ENCODE measurements at places on chromosomes 1 and 21. TPM values are rescaled to one million over a fixed set of nuclear protein-coding genes. Genes with fewer than 3 reads are reported as not detected.

GRCh38 chr1:226404904-226405222, 3.0 kb downstream of the PARP1 start:
- DNase-seq = no peak

GRCh38 chr1:213521206-213521605, 466.6 kb upstream of the PROX1 start:
- no peak for DNase-seq

DNA sequence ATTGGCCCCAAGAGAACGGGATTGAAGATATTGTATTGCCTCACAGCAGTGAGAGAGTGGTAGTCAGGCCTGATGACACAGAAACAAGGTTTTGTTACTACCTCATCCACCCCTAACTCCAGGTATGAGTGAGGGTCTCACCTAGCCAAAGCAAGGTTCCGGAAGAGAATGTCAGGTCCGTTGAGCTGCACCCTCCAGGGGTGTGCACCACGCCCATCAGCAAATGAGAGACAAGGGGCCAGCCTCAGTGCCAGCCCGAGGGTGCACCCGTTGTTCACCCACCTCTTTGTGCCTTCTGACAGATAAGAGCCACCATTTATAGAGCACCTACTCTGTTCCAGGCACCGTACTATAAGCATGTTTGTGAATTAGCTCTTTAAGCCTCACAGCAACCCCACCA, 121.9 kb upstream of the IPO9 start:
- no peak for DNase-seq

DNA sequence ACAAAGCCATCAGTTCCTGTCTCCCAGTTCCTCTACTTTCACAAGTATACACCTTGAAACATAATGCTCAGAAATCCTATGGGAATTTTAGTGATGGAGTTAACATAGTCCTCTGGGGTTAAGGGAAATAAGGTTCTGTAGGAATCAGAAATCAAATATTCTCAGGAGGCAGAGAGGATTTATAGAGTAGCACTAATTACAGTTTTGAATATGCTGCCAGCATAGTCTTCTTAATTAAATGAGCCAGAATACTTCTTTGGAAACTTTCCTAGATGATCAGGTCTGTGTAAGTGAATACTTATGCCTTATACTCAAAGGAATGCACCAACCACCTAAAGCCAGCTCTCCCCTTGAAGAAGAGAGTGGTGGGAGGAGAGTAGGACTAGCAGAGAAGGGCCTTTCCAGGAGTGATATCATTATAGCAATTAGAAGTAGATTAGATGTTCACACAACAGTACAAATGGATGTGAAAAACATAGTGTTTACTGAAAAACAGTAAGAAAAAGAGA, 31.4 kb upstream of the DIRAS3 start:
- DNase-seq = no peak

GRCh38 chr1:55329091-55329490, 113.9 kb upstream of the USP24 start:
- peak; percentile 49 for DNase-seq

Gene RPS6KA1
- 15.7 TPM for total RNA-seq

Gene GLIS1
- total RNA-seq = 0.69 TPM

Gene DRAXIN
- 0.59 TPM for total RNA-seq

Gene DDR2
- 61.7 TPM for total RNA-seq

Gene LAD1
- total RNA-seq = 35.7 TPM

Gene PBX1
- 57.2 TPM for total RNA-seq

Gene MAP1LC3C
- total RNA-seq = 1.1 TPM

Gene SIPA1L2
- total RNA-seq = 30.8 TPM
